Activated CD4-positive, alpha-beta T cell treated with anti-CD3 and anti-CD28 coated beads for 36 hours (primary cell): ENCODE measurements at places on chromosomes 6 and 20. TPM values are rescaled to one million over a fixed set of nuclear protein-coding genes. Genes with fewer than 3 reads are reported as not detected.

The UBE2J1 gene
- 21.7 TPM for total RNA-seq

- H3K36me3 ChIP-seq, result no peaks in the 10 kb centered on the region
- H3K27ac ChIP-seq, result no peak overlapping the region
- H3K4me3 ChIP-seq, result no peak overlapping the region
- peaks cover 3% of the 10 kb centered on the region for H3K4me1 ChIP-seq
These were observed 62.8 kb downstream of the TBXT start for GRCh38 chr6:166104872-166105271.

The CHRNA4 gene
- not detected for total RNA-seq

DNA sequence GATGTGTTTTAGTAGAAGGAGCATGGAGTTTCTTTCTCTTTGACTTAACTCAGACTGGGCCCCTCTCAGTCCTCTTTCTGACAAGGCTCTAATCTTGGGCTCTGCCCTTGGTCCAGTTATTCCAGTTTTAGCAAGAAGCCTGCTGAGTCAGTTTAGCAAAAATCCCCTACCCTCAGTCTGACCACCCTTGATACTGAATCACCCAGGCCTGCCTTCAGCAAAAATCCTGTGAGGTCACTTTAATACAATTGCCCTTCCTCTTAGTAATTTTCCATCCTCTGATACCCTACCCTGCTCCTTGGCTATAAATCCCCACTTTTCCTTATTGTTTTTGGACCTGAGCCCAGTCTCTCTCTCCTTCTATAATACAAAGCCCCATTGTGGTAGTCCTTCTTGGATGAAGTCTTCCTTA lies 326.7 kb upstream of the NOX3 start:
- no peaks in the 10 kb centered on the region for H3K36me3 ChIP-seq
- H3K27ac ChIP-seq, result no peak overlapping the region
- DNase-seq, result no peak

DNA sequence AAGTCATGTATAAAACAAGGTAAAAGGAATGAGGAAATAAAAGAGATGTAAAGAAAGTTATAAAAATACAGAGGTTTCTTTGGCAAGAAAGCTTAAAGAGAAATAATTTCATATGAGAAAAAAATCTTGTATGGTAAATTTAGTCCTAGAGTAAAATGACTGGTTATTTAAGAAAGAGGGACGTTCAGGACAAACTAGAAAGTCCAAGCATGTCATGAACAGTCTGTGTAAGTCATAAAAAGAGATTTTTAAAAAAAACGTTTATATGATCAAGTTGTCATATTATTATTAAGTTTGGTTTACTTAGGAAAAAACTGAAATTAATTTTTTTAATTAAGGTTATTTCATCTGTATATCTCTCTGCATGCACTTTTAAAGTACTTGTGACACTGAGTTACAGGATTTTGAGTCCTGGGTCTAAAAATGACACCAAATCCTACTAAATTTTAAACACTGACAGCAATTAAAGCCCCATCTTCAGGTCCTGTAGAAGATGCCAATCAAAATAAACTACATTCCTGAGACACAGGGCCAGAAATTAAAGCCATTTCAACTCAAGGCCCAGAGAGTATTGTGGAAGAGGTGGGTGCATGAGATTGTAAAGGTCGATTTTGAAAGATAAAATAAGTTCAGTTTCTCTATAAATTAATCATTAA lies 62.4 kb downstream of the AGPAT4 start:
- H3K27ac ChIP-seq, result no peak overlapping the region
- H3K36me3 ChIP-seq, result peaks cover 16% of the 10 kb centered on the region
- no peaks in the 10 kb centered on the region for H3K4me1 ChIP-seq
- DNase-seq, result no peak

- no peaks in the 10 kb centered on the region for H3K36me3 ChIP-seq
- peaks cover 36% of the 10 kb centered on the region for H3K27me3 ChIP-seq
- H3K4me1 ChIP-seq, result peaks cover 15% of the 10 kb centered on the region
- no peak overlapping the region for H3K4me3 ChIP-seq
- no peak for DNase-seq
- H3K27ac ChIP-seq, result no peak overlapping the region
These were observed 1.9 kb downstream of the EDN1 start for GRCh38 chr6:12291839-12292604.

- DNase-seq, result no peak
- H3K27ac ChIP-seq, result peak overlapping the region; percentile 38
- H3K4me1 ChIP-seq, result peaks cover 29% of the 10 kb centered on the region
- H3K36me3 ChIP-seq, result peaks cover 2% of the 10 kb centered on the region
These were observed 148.2 kb upstream of the CITED2 start for GRCh38 chr6:139522511-139523220.

DNA sequence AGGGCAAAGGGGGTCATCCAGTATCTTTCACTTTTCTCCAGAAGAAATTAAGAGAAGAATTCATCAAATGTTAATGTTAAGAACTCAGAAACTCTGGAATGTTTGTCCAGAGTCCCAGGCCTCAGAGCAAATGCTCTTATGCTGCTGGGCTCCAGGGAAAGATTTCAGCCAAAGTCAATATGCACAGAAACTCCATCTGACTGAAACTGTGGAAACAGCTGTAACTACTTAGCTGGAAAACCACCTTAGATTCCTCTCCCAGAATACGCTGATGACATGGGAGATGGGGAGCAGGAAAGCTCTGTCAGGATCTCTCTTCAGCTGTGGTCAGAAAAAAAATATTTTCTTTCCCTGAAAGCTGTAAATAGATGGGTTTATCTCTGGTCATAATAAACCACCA lies 559.6 kb downstream of the RFPL4B start:
- no peak overlapping the region for H3K4me3 ChIP-seq
- no peaks in the 10 kb centered on the region for H3K4me1 ChIP-seq
- H3K27ac ChIP-seq, result no peak overlapping the region
- H3K36me3 ChIP-seq, result no peaks in the 10 kb centered on the region
- H3K27me3 ChIP-seq, result no peaks in the 10 kb centered on the region
- DNase-seq, result no peak

The PTPRK gene
- 4.1 TPM for total RNA-seq
